Thyroid gland (tissue), 4 donors: ENCODE measurements at places on chromosomes 11 and 22.
A peak's percentile ranks its signal among the peaks of the same experiment; 100 is the strongest.

DNA sequence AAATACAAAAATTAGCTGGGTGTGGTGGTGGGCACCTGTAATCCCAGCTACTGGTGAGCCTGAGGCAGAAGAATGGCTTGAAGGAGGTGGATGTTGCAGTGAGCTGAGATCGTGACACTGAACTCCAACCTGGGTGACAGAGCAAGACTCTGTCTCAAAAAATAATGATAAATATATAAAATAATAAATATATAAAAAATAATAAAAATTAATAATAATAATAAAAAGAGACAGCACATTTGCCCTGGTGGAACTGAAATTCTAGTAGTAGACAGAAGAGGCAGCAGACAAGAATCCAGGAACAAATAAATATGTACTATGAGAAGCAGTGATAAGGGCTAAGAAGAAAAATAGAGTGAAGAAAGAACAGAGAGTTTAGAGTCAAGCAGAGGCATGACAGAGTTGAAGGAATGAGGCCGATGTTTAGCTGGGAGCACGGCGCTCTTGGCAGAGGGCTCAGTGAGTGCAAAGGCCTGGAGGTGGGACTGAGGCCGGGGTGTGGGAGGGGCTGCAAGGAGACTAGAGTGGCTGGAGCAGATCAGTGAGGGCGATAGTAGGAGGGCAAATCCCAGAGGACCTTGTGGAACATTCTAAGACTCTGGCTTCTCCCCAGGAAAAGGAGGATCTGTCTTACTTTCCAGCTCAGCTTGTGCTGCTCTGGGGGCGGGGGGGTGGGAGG is 410.3 kb downstream of the MN1 start:
- DNase-seq: peak; percentile 51

DNA sequence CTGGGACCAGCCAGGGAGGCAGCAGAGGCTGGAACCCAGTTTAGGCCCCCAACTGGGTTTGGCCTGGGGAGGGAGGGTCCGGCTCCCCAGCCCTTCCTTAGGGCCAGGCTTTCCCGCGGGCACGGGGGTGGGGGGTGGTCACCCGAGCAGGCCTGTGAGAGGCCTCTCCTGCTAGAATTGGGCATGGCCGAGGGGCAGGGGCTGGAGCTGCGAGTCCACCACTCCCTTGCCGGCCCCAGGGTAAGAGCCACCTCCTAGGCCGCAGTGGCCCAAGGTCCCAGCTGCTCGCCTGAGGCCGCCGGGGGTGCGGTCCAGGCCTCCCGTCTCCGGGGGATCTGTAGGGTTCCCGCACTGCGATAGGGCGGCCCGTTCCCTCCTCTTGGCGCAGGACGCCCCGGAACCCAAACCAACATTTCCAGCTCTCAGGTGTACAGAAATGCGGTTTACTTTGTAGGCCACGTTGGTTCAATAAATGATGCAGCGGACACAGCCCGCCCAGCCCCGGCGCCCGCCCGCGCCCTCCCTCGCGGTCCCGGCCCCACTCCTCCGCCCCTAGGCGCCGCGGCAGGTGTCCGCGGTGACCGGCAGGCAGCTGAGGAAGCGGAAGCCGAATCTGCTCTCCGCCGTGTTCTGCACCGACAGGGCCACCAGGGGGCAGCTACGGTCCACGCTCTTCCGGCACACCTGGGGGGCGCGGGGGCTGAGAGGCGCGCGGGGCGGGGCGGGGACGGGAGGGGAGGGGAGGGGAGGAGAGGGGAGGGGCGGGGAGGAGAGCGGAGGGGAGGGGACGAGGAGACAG is 5.9 kb downstream of the LMNTD2 start:
- peak; percentile 71 for DNase-seq

DNA sequence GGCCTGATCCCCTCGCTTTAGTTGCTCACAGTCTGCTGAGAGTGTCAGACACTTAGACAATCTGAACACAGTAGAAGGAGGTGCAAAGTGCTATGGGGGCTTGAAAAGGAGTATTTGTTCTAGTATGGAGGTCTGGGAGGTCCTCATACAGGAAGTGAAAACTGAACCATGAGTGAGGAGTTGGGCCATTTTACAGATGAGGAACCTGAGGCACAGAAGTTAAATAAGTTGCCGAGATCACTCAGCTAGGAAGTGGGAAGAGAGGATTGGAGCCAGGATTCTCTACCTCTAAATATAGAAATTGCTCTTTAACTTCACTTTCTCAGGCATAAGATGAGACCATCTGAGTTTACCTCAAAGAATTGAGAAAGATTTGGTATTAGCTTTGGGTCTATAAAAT is 4.0 kb upstream of the NEU3 start:
- no peak for DNase-seq

DNA sequence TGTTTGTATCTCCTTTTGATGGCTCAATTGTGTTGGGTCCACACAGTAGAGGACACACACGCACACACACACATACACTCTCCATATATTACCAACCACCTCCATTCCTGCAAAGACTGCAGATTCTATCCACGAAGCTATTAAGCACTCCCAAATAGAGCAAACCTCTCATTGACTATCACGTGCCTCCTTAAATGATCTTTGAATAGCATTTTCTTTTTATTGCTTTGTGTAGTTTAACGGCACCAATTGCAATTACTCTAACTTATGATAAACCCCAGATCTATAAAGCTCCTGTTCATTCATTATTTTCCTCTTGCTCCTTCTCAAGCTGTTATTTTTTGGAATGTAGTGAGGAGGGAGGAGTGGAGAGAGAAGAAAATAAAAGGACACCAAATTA is 204.7 kb downstream of the ST3GAL4 start:
- no peak for DNase-seq

GRCh38 chr11:80517701-80518100 is 1076.9 kb upstream of the TENM4 start:
- DNase-seq: no peak

GRCh38 chr11:128359515-128359914 is 227.8 kb downstream of the ETS1 start:
- DNase-seq: no peak

GRCh38 chr22:46542011-46542985 is 4.9 kb upstream of the CELSR1 start:
- peak; percentile 81 for DNase-seq

GRCh38 chr11:17812091-17812864 is 77.7 kb downstream of the KCNC1 start:
- DNase-seq: peak; percentile 22

GRCh38 chr11:100004541-100004940 is 682.5 kb upstream of the ARHGAP42 start:
- no peak for DNase-seq

GRCh38 chr22:49354516-49355210 is 473.0 kb downstream of the BRD1 start:
- no peak for DNase-seq

DNA sequence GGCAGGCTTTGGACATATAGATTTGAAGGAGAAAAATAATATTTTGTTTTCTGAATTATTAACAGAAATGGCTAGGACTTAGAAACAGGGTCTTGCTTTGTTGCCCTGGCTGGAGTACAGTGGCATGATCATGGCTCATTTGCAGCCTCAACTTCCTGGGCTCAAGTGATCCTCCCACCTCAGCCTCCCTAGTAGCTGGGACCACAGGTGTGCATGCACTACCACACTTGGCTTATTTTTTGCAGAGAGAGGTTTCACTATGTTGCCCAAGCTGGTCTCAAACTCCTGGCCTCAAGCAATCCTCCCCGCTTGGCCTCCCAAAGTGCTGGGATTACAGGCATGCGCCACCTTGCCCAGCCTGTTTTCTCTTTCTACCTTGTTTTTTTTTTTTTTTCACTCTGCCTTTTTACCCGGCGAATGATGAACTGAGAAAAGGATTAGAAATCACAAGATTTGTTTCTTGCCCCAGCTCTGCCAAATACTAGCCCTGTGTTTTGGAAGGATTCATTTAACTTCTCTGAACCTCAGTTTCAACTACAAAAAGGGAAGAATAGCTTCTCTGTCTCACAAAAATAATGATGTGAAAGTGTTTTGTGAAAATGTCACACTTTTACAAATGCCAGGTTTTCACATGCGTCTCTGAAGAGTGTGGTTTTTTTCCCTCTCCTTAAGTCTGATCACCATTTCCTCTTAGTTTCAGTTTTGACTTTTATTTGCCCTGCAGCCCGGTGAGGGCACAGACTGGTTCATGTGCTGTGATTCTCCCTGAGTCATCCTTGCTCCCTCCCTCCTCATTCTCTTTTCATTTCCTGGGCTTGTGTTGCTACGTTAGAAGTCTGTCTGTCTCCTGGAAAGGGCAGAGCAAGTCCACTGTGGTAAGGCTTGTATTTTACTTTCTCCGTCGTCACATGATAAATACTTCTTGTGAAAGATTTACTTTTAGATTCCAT is 67.7 kb downstream of the BCL2L13 start:
- peak; percentile 40 for DNase-seq

DNA sequence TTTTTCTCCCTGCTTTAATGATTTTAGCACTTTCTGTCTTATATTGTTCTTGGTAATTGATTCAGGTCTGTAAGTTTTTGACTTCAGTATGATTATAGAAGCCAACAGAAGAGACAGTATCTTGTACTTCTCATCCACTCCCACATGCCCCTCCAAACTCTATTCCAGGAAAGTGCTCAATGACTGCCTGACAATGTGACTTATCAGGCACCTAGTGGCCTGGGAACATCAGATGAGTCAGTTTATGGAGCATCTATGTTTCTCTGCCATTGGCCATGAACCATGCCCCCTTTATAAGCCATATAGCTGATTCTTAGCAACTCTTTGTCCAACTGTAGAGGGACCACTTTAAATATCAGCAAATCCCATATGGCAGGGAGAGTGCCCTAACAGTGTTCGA is 179.2 kb upstream of the MTMR2 start:
- DNase-seq: no peak
